ENCODE measurements at places on chromosomes 5 and 9.

DNA sequence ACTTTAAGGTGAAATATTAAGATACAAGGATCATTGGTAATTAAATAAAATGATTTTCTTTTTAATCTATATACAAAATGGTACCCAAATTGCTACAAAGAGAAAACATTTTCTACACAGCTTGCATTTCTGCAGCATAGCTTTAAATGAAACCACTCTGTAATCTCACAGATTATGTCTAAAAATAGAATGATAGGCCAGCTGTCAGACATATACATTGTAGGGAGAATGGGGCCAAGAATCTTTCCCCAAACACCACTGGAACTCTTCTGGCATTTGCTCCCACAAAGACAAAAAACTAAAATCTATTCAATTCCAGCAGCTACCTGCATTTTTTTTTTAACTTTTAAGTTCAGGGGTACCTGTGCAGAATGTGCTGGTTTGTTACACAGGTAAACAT, 124.1 kb upstream of the NR5A1 start:
- no peak for DNase-seq

DNA sequence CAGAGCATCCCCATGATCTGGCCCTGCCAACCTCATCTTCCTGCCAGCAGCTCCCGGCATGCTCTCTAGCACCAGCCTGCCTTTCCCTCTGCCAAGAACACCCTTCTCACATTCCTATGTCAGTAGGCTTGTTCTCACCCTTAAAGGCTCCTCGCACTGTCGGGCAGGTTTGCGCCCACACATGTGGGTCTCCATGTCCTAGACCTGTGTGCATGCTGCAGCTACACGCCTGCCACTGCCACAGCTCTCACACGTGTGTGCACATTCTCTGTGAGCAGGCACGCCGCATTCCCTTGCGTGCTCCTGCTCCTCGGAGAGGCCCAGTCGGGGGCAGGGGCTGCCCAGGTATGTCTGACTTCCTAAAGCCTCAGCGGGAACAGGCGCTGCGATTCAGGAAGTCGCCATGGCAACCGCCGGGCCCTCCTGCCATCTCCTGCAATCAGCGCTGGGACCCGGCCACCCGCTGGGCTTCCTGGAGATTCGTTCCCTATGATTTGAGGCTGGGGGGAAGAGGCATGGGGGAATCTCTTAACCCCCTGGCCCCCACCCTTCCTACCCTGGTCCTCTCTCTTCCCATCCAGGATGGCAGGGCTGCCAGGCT, 28.1 kb downstream of the NDUFA8 start:
- DNase-seq = no peak

- DNase-seq = no peak
Measured at GRCh38 chr9:108478431-108479332, 377.1 kb downstream of the ACTL7B start.

- no peak for DNase-seq
Measured at GRCh38 chr9:119334745-119335144, 34.5 kb downstream of the BRINP1 start.

DNA sequence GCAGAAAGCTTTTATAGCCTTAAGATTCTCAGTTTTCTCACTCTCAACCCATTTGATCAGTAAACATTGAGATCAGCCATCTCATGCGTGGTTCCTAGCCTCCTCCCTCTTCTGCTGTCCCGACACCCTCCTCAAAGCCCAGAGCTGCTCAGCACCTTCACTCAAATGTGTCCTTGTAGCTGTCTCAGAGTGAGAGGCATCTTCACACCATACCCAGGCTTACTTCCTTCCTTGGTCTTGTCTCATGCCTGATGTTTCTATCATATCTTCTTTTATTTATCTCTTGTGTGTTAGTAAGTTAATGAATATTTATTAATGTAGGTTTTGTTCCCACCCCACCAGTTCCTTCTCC, 72.4 kb upstream of the SNX2 start:
- DNase-seq = no peak

DNA sequence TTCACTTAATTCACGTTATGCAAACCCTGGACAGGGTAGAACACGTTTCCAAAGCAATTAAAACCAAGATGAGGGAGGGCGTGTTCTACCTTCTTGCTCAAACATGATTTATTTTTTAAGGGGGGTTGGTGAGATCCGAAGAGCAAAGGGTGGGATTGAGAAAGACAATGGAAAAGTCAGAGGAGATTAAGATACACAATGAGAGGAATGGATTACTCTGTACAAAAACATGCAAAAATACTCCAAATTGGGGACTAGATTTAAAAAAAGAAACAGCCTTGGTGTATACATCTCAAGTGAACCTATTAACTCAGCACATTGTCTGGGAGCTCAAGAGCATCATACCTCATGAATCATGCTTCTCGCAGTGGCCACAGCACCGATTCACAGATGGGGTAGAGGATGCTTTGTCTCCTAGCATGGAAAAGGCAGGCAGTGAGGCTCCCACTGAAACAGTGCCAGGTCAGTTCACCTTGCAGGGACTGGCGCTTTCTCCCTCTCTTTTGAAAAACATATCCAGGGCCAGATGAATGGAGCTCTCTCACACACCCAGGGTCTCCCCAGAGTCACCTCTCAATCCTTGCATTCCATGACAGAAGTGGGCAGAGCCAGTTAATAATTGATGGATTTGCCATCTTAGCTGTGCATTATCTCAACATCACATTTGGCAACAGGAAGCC, 459.7 kb downstream of the BNC2 start:
- DNase-seq = no peak

DNA sequence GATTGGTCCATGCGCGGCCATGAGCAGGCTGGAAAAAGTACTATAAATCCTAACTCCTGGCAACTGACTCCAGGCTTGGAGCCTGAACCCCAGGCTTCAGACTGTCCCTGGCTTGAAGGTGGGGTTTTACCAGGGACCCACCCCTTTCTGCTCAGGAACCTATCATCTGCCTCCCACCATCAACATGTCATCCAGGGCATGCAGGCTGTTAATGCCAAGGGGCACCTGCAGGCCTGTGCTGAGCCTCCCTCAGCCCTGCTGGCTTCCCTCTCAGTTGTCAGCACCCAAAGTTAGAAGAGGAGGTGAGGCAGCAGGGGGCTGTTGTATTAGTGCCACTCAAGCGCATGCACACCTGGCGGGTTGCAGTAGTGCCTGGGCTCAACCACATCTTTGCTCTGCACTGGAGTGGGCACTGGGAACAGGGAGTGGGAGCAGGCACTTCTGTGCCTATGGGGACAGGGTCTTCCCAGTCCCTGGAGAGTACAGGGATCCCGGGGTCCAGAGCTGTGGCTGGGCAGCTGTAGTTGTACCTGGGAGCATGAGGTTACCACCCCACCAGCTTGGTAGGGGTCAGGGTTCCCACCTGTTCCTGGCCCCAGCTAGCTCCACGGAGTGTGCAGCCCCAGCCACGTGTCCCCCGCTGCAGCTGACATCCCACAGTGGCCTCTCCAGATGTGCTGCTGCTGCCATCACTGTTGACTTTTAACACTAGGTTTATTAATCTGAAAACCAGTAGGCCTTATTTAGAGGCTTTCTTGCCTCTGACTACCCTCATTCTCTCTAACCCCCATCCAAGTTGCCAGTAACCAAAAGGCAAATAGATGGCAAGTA, 306.2 kb upstream of the RIOK2 start:
- no peak for DNase-seq

DNA sequence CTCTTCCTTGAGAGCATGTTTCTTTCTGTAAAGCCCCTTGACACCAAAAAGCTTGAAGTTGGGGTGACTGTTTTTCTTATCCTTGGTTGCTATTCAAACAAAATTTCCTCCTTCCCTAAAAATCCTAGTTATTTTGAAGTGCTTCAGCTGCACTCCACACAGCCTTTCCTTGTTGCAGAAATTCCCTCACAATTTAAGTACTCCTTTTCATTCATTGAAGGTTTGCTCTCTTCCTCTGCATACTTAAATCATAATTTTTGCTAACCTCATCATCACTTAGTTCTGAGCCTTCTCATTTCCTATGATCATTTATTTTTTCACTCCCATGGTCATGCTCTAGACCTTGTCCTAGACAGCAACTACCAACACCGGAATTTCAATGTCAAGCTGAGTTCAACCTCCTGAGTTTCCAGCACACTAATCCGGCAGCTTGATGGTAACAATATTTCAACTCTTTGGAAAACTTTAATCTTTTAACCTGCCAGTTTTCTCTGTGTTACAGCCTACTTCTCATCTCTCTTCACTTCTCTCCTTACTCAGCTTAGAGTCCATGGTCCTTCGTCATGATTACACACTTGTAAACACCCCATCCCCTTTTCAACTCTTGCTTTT, 78.7 kb upstream of the ACTBL2 start:
- DNase-seq = no peak

GRCh38 chr9:86945728-86946200, 1.5 kb downstream of the GAS1 start:
- DNase-seq = no peak

- no peak for DNase-seq
Measured at GRCh38 chr9:132939169-132939568, 5.2 kb downstream of the TSC1 start.

- DNase-seq = no peak
Measured at GRCh38 chr5:25516141-25516540, 871.4 kb upstream of the CDH10 start.

DNA sequence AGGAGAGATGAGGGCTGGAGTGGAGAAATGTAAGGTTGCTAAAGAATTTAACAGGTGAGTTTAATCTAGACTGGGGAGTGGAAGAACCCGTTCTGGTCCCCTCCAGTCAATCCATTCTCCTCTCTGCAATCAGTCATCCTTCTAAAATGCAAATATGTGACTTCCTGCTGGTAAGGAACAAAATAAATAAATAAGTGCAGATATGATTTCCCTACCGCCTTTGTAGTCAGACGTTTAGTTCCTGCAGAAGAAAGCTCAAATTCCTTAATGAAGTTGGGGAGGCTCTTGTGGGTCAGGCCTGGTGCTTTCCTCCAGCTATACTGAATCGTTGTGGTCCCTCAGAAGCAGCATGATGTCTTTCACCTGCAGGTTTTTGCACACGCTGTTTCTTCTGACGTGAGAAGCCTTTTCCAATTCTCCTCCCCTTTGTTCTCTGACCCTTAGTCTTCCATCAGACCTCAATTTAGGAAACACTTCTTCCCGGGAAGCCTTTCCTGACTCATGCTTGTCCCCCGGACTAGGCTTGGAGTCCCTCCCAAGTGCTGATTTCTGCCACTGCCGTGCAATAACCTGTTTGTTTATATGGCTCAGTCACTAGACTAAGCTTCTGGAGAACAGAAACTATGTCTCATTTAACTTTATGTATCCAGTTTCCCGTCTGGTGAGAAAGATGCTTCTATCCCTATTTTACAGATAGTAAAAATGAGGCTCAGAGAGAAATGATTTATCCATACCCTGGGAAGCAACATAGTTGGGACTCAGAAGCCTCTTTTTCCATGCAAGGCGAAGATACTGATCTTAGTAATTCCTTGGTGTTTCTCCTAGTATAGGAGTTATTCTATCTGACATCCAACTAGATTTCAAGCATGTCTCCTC, 1.3 kb downstream of the ATP6V1G1 start:
- DNase-seq = no peak

DNA sequence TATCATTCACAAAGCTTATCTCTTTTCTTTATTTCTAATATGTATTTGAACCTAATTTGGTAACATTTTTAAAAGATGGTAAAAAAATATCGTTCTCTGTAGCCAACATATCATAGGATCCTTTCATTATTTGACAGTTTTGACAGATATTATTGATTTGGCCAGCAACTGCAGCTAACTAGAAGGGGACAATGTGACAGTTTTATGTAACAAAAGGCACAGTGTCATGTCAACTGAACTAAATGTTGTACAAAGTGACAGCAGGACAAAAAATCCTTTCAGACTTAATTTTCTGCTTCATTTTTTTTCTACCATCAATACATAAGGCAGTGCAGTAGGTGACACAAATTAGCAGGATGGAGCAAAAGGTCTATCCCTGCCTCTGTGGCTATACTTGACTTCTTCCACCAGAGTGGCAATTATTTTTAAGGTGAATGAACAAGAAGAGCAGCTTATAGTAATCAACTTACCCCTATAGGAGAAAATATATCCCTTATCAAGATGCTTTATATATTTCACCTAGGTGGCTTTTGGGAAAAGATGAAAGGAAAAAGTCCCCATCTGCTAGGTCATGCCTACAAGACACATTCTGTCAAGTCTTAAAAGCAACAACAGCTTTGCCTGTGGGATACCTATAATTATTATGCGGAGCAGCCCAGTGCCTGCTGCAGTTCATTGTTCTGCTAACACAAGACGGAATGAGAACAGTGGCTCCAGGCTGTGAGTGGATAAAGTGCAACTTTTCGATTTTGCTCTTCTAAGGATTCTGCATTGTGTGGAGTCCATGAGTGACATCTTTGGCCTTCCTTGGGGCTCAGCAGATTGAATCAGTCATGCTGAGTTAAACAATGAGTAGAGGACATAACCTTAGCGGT, 694.9 kb downstream of the ISL1 start:
- DNase-seq = no peak

DNA sequence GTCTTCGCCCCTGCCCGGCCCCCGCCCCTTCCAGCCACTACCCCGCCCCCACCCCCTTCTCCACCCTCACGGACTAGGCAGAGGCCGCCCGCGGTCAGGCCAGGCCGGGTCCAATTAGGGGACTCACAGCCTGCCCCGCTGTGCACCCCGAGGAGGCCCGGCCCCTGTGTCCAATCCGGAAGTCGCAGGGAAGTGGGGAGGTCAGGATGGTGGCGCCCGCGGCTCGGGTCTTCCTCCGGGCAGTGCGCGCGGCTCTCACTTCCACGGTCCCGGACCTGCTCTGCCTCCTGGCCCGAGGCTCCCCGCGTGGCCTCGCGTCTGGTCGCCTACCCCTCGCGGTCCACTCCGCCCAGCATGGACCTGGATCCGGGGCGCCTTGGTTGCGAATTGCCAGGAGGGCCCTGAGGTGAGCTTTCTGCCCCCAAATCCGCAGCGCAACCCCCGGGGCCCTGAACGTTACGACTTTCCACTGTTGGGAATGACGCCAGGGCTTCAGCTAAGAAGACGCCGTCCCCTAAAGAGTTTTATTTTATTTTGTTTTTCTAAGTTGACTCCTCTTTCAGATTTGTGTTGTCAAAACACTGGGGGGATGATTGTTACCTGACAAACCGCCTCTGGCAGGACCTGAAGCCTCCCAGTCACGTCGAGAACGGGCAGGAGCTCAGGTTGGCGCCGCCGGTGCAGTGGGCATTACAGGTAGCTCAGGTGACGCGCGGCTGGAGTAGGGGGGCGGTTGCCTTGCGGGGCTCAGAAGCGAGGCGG, 763 bp upstream of the IRX2 start:
- DNase-seq = no peak

DNA sequence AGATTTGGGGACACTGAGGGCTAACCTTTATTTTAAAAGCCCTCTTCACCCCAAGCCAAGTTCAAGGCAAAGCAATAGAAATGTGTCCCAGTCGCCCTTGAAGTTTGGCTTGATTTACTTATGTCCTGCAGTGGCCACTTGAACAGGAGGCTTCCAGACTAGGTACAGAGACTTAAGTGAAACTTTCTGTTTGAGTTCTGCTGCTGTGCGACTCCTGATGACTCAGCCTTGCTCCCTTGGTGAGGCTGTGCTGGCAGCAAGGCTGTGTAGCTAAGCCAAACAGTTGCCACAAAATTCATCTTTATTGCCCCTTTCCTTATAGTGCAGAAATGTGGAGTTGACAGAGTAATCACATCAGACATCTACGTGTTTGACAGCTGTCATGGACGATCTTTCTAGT, 68.8 kb upstream of the NTRK2 start:
- DNase-seq = no peak

- DNase-seq = no peak
Measured at GRCh38 chr5:4553978-4554377, 586.2 kb upstream of the ADAMTS16 start.

- no peak for DNase-seq
Measured at GRCh38 chr5:31847354-31847753, 208.4 kb downstream of the PDZD2 start.
